ENCODE measurements at places on chromosomes 5 and 9. TPM values are rescaled to one million over a fixed set of nuclear protein-coding genes. Genes with fewer than 3 reads are reported as not detected.

DNA sequence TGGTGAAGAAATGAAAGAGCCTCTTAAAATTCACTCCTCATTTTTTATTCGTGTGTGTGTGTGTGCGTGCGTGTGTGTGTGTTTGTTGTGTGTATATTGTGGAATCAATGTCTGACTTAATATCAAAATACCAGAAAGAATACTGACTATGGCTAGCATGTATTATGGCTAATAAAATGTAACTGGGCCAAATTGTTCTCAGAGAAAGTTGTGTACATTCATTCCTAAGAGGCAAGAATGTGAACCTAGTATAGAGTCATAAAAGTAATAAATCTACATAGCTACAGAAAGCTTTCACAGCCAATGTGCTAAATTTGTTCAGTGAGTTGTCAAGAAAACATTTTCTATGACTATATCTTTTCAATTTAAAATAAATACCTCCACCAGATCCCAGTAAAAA lies 211.5 kb downstream of the EBF1 start:
- DNase-seq = no peak

DNA sequence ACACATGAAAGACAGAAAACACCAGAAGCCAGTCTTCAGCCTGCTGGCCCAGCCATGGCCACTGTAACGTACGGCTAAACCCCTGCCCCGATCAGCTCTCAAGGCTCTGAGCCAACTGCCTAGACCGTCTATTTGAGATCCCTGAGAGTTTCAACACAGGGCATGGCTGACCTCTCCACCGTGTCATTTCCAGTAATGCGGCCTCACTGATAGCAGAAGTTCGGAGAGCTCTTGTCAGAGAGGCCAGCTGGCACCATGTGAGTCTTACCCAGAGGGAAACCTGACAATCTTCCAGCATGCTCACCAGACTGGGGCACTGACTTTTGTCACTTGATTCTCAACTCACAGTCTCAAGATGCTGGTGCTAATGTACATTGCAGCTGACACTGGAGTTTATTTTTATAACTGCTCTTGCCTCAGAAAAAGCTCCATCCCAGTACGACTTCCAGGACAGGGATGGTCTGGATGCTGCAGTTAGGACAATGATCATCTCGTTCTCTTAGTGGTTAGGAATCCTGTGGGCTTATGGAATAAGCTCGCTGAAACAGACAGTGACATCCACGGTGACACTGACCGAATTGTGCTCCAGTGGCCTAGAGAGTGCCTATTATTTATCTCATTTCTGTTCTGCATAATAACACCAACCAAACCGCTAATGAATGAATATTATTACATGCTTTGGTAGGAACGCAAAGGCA lies 372.7 kb downstream of the ICE1 start:
- no peak for DNase-seq

DNA sequence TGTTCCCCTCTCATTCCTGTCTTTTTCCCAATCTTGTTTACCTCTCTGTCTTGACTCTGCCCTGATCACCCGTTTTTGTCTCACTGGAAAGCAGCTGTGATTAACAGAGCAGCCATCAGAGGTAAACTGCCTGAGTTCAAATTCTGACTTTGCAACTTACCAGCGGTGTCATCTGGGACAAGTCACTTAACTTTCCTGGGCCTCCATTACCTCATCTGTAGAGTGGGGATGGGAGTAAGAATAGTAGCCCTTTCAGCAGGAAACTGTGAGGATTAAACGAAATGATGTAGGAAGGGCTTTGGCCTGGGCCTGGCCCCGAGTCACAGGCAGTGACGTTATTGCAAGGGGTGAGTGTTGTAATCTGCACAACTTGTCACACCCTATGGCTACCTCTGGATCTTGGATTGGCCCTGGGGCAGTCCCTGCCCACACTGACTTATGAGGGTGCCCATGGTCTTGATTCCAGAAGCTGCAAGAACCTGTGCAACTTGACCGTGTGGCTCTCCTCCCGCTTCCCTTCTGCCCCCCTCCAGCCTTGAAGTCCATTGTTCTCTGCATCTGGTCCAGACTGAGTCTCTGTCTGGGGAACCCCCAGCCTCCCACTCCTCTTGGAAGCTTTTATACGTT lies 657 bp upstream of the PCDH12 start:
- no peak for DNase-seq

FAM114A2 gene
- polyA plus RNA-seq = 32.2 TPM

RAB3C gene
- polyA plus RNA-seq = 3.3 TPM

All from left renal cortex interstitium (tissue), 4 donors.